ENCODE measurements at places on chromosomes 2 and 18.

GRCh38 chr2:172480301-172481218, 53.2 kb downstream of the ITGA6 start:
- no peak for DNase-seq

DNA sequence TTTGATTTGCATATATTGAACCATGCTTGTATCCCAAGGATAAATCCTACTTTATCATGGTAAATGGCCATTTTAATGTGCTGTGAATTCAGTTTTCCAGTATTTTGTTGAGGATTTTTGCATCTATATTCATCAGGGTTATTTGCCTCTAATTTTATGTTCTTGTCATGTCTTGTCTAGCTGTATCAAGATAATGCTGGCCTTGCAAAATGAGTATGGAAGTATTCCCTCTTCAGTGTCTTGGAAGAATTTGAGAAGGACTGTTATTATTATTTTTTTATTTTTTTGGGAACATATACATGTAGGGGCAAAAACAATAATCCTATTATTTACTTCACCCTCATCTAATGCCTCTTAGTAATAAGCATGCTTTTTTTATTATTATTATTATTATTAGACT, 398.0 kb upstream of the KCNH7 start:
- no peak for DNase-seq

DNA sequence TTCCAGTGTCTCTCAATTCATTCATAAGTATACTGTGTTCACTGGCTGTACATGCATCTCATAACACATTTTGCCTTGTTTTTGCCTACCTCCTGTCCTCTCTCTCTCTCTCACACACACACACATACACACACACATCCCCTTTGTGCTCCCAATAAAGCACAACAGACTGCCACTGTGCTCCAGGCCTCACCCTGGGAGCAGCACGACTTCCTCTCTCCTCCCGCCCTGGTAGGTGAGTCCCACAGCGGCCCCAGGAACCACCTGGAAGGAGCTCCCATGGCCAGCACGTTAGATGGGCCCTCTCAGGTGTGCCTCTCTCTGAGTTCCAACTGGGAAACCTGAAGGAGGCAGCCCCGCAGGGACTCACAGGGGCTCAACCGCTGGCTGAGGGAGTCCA, 65.4 kb downstream of the MARCHF4 start:
- no peak for DNase-seq

GRCh38 chr2:14428056-14428455, 204.5 kb upstream of the LRATD1 start:
- no peak for DNase-seq

DNA sequence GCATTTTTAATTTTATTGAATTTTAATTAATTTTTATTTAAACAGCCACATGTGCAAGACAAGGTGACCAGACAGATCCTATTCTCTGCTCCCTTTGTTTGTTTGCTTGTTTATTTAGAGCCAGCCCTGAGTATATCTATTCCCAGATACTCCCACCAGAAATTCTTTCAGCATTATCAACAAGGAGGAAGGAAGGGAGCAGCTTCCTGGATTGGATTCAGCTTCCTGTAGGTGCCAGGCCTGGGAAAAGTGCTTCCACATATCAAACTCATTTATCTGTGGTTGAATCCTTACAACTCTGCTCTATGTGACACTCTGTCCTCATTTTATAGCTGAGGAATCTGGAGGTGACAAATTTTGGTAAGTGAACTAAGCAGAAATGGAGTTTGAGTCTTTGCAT, 60.5 kb upstream of the KLF7 start:
- DNase-seq: no peak

GRCh38 chr2:238790126-238790832, 57.6 kb upstream of the TWIST2 start:
- no peak for DNase-seq

GRCh38 chr2:527581-527980, 149.6 kb downstream of the TMEM18 start:
- DNase-seq: no peak

GRCh38 chr18:35158728-35159450, 81.9 kb upstream of the ZNF397 start:
- no peak for DNase-seq

DNA sequence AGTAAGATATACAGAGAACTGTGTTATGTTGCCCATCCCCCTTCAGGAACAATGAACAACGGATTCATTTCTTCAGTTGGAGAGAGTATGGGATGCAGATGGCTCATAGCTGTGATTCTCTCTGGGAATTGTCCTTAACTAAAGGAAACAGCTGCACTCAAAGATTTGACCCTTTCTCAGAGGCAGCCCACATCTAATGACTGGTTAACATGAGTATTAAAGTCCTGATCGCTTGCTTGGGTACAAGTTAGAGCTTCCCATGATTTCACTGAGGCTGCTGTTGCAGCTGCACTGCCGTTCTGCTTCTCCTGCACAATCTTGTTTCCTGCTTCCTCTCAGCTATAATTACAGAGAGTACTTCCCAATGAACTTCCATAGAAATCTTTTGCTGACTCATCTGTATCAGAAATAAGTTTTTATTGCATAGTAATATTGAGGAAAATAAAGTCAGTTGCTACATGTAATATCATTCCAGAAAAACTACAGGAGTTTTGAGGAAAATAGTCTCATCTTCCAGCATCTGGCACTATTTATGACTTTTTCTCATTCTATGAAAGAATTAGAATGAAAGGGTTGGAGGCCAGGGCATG, 12.8 kb upstream of the SCN9A start:
- DNase-seq: no peak

- DNase-seq: no peak
These were observed 1241.1 kb upstream of the ZEB2 start for GRCh38 chr2:145760781-145761649.

DNA sequence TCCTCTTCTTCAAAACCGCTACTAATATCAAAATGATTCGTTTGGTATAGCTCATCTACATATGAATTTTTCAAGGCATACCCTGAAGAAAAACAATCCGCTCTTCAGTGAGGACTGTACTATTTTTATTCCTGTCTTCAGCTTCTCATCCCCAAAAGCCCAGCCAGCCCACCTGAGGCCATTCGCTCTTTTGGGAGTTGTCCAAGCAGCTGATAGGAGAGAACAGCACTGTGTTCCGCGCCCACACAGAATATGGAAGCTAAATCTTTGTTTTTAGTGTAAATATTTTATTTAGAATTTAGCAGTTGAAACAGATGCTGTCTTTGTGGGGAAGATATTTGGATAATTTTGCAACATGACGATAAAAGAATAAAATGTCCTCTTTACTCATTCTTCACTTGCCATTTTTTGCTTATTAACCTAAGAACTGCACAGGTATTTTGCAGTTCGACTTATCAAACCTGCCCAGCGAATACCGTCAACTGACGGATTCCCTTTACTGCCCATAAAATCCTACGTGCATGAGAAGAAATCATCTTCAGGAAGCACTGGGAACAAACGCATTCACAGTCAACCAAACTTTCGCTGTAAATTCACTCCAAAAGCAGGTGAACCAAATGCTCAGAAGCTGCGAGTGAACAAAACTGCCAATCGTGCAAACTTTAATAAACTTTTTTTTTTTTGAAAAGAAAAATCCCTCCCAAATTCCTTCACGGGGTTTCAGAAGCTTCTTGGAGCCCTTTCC, 3.4 kb downstream of the ZNF521 start:
- DNase-seq: no peak

GRCh38 chr2:1798115-1798784, 53.9 kb upstream of the PXDN start:
- DNase-seq: no peak

DNA sequence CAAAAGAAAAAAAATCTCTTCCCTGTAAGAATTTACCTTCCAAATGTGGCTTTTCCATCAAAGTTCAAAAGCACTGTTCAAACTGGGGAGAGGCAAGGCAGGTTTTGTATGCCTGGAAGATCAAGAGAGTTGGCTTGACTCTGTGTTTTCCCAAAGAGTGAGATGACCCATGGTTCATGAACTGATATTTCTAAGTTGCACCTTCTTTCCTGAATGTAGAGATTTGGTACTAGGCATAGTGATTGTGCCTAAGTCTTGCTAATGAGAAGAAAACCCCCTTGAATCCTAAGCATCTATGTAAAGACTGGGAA, 23.4 kb upstream of the LPIN1 start:
- DNase-seq: no peak

DNA sequence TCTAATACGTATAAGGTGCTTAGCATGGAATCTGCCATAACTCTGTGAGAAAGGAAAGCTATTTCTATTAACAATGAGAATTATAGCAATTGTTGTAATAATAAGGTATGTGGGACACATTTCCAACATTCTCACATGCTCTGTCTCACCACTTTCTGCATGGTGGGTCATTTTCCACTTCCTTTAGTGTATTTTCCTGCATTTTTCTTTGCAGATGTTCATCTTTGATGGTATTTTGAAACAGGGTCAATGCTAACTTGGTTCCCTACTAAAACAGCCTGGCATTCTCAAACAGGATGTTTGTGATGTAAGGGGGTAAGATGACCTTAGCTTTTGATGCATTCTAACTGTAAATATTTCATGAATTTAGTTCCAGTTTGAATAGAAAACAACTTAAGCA, 54.7 kb downstream of the MYO1B start:
- no peak for DNase-seq

DNA sequence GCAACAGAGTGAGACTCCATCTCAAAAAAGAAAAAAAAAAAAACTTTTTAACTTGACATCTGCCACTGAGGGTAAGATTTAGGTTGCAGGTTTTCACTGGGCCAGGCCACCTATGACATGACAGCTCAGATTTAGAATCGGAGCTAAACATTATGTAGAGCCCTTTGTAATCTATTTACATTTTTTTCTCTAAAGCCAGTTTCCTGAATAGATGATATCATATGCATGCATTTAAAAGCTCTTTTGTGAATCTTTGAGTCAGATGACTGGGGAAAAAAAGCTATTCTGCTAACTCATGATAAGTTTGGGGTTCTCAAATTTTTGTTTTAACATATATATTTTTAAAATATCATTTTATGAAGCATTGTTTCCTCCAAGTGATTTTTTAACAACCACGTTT, 21.3 kb downstream of the PRKAG3 start:
- no peak for DNase-seq

DNA sequence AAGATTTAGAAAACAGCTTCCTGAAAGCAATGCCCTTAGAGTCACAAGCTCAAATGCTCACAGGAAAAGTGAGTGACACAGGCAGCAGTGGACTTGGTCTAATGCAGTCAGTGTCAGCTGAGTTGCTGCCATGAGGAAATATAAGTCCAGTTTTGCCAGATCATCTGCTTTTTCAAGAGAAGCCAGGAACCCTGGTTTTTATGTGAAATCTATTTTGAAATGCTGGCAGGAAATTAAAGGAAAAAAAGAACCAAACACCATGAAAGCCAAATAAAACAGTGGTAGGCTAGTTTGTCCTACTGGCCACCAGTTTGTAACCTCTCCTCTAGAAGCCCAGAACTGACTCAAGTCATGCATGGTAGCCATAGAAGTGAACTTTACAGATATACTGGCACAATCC, 109.2 kb downstream of the THADA start:
- no peak for DNase-seq

GRCh38 chr18:2535419-2535910, 35.8 kb downstream of the METTL4 start:
- DNase-seq: no peak

DNA sequence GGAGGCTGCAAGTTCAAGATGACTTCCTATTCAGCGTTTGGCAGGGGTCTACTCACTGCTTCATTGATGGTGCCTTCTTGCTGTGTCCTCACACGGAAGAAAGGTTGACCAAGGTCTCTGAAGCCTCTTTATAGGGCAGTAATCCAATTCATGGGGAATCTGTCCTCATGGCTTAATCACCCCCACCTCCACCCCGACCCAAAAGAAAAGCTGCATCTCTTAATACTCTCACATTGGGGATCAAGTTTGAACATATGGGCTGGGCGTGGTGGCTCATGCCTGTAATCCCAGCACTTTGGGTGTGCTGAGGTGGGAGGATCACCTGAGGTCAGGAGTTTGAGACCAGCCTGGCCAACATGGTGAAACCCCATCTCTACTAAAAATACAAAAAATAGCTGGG, 36.4 kb upstream of the HNMT start:
- DNase-seq: no peak

- DNase-seq: no peak
These were observed 61.9 kb downstream of the DTNA start for GRCh38 chr18:34771958-34772357.

GRCh38 chr2:234251326-234252271, 201.1 kb downstream of the SPP2 start:
- no peak for DNase-seq

Measured in stimulated activated CD4-positive, alpha-beta T cell treated with anti-CD3 and anti-CD28 coated beads, Interleukin-4, amount 100 ng/mL, for 1 hour (primary cell).